ENCODE measurements at places on chromosomes 2 and 18.
A peak's percentile ranks its signal among the peaks of the same experiment; 100 is the strongest.

DNA sequence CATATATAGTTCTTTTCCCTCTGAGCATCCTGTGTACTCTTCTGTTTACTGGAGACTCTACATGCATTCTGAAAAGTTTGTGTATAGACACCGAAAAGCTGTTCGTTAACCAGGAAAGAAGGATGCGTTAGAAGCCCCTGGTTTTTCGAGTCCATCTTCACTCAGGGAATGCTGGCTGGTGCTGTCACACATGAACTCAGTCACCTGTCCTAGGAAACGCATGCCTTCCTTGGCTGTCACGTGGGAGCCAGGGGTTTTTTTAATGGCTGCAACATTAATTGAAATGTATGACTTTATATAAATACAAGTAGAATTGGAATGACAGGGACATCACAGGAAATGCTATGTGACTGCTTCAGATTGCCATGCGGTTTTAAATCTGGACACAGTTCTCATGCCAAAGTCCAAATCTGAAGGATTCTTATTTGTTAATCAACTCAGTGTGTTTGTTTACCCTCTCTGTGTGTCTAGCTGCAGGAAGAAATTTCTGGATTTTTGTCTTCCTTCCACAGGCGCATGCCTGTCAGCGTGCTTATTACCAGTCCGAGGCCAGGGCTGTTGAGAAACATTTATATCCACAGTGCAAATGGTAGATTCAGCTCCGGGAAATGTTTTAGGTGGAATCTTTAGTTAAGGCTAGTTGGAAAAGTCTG, 2.6 kb downstream of the RAMP1 start:
- no peak for DNase-seq

DNA sequence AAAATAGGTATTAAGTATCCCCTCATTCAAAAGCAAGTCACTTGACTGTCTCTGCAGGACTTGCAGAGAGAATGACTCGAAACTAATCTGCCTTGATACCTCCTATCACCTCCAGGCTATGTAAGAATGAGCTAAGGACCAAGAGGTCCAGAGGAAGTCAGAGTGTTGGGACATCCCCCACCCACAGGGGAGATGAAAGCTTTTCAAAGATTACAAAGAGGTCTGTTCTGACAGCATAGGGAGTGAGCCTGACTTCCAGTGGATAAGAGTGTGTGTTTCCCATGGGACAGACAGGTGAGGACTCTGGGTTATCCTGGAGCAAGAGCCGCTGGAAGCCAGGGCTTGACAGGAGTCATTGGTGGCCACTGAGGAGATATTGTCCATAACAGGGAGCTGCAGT, 85.0 kb upstream of the TACR1 start:
- DNase-seq: no peak

- DNase-seq: no peak
Observed at GRCh38 chr2:85778646-85779379, 25.0 kb downstream of the ATOH8 start.

DNA sequence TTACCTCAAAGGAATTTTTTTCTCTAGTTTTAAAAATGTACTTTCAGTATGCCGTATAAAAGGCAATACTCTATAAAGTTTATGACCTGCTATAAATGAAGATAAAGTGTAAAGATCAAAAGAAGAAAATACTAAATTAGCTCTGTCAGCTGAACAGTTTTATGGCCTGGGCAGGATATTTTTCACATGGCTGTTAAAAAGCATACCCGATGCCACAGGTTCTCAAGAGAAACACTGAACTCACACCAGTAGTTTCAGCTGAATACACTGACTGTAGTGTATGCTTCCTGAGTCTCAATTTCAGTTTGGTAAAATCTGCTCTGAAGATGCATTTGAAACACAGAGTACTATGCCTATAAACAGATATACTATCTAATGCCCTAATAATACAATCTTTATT, 126.0 kb downstream of the PIGN start:
- DNase-seq: no peak

DNA sequence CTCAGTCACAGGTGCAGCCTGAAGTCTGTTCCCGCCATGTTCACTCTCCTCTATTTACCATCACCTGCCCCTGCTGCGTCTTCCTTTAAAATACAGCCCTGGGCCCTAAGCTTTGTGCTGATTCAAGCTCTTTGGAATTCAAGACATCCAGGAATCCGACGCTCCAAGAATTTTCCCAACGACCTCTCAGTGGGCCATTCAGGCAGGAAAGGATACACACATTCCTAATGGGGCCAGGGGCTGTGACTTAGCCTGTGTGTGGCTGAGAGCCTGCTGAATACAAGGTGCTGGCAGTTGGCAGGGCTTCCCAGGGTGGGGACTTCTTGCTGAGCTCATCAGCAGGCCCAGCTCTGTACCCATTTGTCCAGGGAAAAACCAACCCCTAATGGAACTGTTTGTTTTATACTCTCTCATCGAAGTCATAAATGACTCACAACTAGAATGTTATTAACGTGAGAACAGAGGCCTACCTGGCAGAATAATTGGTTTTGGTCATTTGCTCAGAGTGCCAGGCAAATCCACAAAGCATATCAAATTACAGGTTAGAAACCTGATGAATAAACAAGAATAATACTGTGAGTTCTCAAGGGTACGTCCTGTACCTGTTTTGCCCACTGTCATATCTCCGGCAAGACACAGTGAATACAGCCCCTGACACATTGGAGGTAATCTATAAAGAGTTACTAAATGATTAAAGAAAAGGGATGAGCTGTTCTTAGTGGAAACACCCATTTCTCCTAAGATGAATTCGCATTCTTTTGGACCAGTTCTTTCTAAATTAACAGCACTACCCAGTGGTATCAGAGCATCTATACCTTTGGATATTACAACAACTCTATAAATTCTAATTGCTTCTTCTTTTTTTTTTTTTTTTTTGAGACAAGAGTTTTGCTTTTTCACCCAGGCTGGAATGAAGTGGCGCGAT, 12.6 kb upstream of the KCMF1 start:
- DNase-seq: no peak

- peak; percentile 32 for DNase-seq
Observed at GRCh38 chr18:72541871-72542332, 2.2 kb downstream of the CBLN2 start.

DNA sequence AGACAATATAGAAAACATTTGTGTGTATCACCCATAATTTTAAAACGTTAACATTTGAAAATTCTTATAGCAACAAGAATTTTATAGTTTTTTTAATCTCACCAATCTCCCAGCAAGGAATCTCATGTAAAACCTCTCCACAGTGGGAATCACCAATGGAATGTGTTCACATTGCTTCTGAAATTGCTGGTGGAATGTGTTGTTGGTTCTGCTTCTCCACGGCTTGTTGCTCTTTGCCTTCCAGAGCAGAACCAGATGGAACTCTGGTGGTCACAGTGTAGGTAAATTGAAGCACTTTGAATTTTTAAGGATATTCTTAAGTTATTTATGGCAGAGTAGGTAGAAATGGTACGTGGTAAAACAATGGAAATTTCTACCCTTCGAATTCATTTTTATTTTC, 35.1 kb downstream of the DCAF17 start:
- no peak for DNase-seq

DNA sequence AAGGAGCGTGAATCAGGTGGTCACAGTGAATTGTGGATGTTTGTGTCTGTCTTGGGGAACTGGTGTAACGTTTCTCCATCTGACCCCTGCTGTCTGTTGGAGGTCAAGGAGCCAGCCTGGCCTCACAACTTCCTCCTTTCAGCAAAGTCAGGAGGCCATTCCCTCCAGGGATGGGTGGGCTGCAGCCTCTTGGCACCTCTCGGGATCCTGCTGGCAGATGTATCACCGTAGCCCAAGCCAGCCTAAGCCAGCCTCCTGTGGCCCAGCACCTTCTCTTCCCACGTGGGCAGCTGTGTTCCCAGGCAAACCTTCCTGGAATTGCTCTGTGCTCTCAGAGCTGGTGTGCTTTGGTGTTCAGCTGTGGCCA, 30.5 kb downstream of the HPCAL1 start:
- DNase-seq: peak; percentile 38

DNA sequence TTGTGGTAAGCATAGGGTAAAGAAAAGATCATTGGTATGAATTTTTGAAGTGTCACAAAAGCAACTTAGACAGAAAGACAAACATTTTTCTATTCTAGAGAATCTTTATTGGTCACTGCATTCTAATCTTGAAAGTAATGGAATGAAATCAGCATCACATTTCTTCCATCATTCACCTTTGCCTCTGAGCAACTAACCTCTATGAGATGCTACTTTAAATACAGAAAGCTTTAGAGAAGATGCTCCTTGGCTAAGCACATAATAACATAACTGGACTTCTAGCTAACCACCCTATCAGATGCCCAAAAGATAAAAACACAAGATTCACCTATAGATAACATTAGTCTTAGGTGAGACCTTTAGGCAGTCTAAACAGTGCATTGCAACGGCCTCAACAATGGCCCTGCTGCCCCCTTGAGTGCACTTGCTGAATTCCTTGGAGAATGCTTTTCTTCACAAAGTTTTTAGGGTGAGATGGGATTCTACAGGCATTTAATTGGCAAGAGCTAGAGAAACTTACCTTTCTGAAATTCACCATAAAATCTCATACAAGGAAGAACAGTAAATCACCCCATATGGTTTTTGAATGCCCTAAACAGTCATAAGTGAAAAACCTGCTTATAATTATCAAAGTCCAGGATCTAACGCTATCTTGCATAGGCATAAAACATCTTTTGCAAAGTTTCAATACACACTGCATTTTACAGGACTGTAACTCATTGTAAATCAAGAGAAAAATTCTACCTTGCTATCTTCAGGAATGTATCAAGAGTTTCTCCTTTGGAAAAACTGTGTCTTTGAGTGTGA, 791.3 kb upstream of the CHAC2 start:
- DNase-seq: peak; percentile 27

- DNase-seq: no peak
Observed at GRCh38 chr2:218822622-218823021, 9.0 kb downstream of the PRKAG3 start.

DNA sequence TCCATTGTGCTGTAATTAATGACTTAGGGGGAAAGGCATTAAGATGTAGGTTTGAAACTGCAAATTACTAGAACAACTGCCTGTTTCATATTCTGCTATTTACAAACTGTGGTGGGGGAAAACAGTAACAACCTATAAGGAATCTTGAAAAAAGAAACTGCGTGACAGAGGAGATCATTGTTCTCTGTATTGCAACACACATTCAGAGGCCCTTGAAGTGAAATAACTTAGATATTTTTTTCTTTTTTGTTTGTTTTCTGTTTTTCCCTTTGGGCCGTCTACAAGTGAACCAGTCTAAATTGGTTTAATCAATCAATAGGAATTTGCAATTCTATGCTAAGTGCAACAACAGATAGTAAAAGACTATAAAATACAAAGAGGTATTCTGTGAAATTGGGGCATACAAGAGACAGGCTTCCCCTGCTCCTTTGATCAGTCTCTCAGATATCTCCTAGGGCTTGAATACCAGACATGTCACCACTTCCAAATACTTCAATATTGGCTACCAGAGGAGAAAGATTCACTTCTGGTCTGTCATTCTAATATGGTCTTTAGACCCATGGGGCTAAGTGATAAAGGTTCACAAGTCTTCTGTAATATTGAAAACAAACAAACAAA, 2055.1 kb upstream of the CELF4 start:
- DNase-seq: no peak

DNA sequence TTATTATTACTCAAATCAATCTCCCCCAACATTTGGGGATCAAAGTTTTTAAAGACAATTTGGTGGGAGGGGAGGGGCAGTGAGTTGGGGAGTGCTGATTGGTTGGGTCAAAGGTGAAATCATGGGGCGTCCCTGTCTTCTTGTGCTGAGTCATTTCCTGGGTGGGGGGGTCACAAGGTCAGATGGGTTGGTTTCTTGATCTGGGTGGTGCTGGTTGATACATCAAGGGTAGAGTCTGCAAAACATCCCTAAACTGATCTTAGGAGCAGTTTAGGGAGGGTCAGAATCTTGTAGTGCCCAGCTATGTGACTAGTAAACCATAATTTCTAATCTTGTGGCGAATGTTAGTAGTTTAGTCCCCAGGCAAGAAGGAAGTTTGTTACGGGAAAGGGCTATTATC, 67.4 kb downstream of the MOGAT1 start:
- DNase-seq: peak; percentile 10

DNA sequence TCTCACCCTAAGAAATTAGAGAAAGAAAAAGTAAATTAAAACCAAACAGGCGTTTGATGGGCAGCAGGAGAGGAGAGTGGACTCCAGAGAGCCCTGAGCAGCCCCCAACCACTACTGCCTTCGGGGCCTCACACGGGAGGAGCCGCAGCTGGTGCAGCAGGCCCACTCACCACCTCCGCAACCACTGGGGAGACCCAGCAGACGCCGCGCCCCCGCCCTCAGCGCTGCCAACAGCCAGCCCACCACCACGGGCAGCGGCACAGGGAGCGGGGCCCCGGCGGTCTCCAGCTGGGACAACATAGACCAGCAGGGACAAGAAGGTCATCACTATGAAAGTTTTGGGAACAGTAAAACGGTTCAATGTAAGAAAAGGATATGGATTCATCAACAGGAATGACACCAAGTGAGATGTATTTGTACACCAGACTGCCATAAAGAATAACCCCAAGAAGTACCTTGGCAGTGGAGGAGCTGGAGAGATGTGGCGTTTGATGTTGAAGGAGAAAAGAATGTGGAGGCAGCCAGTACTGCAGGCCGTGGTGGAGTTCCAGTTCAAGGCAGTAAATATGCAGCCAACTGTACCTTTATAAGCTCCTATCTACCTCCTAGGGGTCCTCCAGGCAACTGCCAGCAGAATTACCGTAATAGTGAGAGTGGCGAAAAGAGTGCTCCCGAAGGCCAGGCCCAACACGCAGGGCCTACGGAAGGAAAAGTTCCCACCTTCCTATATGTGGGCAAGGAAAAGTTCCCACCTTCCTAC, 76.5 kb downstream of the OLA1 start:
- DNase-seq: no peak

DNA sequence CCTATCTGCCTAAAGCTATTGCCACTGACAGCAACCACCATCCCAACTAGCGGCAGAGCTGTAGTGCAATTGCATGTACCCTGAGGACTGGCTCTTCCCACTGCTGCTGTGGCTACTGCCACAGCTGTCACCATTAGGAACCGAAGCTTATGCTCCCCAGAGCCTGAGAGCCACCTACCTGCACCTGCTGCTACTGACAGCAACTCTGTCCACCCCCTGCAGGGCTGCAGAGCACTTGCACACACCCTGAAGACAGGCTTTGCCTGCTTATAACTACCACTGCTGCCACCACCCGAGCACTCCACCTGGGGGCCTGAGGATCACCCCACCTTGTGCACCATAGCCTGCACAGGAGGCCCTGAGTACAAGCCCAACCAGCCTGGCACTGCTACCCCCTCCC, 217.6 kb upstream of the FOSL2 start:
- no peak for DNase-seq

- DNase-seq: no peak
Observed at GRCh38 chr18:56052202-56052601, 464.2 kb upstream of the TCF4 start.

GRCh38 chr2:18345848-18346247, 214.6 kb downstream of the RDH14 start:
- DNase-seq: no peak

GRCh38 chr2:15941871-15942710, 1.7 kb downstream of the MYCN start:
- peak; percentile 64 for DNase-seq

GRCh38 chr18:36728345-36728744, 100.5 kb downstream of the TPGS2 start:
- DNase-seq: no peak

GRCh38 chr18:11817229-11817628, 34.0 kb upstream of the CHMP1B start:
- DNase-seq: no peak

Measured in hematopoietic multipotent progenitor cell treated with erythropoietin and hydrocortisone succinate and interleukin-3 and kit ligand, for 4 days (in vitro differentiated cells).